Esophagus muscularis mucosa (tissue), 4 donors: ENCODE measurements at places on chromosomes 13 and 19. TPM values are rescaled to one million over a fixed set of nuclear protein-coding genes. Genes with fewer than 3 reads are reported as not detected.

DNA sequence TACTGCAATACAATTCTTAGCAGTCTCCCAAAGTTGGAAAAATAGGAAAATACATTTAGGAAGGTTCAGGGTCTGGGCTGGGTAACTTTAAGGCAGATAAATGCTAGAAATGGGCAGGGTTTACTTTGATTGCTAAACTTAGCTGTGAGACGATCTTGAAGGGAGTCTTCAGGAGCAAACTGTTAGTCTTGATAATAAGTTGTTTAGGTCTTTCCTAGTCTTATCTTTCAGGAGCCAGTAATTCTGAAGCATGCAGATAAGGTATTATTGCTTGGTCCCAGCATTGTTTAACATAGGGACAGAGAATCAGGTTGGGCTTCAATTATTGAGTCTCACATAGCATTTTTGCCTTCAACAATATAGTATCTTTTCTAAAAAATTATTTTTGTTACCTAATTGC lies 262.4 kb upstream of the MIR17HG start:
- no peak for DNase-seq

GRCh38 chr13:24407844-24408243 lies 98.5 kb downstream of the C1QTNF9 start:
- no peak for DNase-seq

DNA sequence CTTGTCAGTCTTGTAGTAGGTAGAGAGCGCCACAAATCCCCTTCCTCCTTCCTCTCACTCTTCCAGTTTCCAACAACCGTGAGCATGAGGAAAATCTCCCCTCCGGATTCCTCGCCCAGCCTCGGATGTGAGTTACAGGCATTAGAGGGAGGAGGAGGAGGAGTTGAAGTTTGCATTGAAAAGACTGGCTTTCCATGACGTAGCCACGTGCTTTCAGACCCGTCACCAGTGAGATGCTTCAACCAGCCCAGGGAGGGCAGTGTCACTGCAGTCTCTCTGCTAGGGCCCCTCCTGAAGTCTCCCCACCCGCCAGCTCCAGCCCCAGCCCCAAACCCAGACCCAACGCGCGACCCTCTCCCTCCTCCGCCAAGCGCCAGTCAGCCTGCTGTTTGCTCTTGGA lies 442 bp upstream of the FGF14 start:
- no peak for DNase-seq

DNA sequence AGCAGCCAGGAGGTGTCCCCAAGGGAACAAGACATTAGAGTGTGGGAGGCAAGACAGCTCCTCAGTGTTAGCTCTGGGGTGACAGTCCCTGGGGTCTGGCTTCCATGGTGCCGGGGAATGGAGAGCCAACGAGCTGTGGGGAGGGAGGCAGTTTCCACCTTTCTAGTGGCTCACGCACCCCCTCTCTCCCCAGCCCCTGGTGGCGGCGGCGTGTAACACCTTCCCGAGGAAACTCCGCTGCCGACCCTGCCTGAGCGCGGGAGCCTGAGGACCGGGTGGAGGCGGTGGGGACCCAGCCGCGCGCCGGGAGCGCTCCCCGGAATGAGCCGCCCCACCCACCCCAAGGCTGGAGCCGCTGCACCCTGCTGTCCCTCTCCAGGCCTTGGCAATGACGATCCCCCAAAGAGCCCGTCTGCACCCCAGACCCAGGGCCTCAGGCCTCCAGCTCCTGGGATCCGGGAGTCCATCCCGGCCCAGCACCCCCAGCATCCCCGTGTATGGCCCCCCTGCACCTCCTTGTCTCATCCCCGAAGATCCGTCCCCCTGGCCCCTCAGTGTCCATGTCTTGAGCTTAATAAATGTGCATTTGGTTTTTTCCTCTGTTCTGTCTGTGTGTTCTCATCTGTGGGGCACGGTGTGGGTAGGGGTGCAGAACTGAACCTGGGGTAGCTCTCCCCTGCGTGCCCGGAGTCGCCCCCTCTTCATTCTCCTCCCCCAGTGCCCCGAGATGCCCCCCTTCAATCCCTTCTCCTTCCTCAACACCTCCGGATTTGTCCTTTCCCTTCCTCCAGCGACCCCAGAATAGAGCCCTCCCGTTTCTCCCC lies 622 bp upstream of the FXYD5 start:
- no peak for DNase-seq

DNA sequence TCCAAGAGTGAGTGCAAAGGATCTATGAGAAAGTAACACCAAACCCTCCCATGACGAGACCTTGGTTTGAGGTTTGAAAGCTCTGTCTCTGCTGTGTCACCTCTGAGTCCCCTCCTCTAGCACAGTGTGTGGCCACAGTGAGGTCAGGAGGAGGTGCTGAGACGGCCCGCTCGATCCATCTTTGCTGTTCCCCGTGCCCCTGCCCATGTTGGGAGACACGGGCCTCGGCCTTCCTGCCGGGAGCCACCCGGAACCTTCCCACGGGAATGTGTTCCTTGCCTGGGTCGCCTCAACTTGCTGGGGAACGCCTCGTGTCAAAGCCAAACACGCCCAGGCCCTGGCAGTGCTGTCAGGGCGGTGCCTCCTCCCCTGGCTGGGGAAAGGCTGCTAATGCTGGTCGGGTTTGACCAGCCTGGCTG lies 10.1 kb downstream of the NANOS3 start:
- no peak for DNase-seq

DNA sequence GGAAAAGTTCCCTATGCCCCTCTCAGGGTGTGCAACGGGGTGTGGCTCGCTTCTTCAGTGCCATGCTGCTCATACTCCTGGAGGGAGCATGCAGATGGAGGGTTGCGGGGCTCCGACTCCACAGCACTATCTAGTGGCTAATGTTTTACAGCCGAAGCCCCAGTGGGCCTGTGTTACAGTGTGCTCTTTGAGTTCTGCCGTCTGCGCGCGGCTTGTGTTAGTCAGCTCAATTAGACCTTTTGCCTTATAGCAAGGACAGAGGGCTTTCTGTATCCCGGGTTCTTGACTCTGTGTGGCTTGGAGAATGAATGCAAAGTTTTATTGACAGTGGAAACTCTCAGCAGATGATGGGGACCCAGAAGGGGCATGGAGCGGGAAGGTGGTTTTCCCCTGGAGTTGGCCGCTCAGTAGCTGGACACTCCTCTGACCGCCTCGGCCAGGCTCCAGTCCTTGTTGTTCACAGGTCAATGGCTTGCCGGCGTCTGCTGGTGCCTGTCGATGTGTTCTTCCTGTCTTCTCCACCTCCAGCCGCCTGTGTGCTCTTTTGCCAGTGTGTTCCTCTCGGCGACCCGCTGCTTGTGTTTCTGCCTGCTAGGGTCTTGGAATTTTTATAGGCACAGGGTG lies 383.4 kb downstream of the LMO7 start:
- DNase-seq, result no peak

Gene EVI5L
- 34.0 TPM for total RNA-seq

Gene CBY2
- total RNA-seq, result not detected

Gene EXOC3L2
- total RNA-seq, result 3.6 TPM

Gene MIA
- total RNA-seq, result 2.8 TPM

Gene ZNF534
- total RNA-seq, result 0.63 TPM

Gene KASH5
- total RNA-seq, result not detected
